BE2C (cell line): ENCODE measurements at places on chromosomes 6 and 20.

GRCh38 chr6:93562582-93562981, 143.2 kb upstream of the EPHA7 start:
- DNase-seq, result no peak

GRCh38 chr6:1297746-1298145, 14.2 kb upstream of the FOXQ1 start:
- no peak for DNase-seq

- DNase-seq, result no peak
Measured at GRCh38 chr6:9710574-9710973, 704.3 kb downstream of the TFAP2A start.

- DNase-seq, result no peak
Measured at GRCh38 chr6:137868721-137869548, 1.9 kb downstream of the TNFAIP3 start.

DNA sequence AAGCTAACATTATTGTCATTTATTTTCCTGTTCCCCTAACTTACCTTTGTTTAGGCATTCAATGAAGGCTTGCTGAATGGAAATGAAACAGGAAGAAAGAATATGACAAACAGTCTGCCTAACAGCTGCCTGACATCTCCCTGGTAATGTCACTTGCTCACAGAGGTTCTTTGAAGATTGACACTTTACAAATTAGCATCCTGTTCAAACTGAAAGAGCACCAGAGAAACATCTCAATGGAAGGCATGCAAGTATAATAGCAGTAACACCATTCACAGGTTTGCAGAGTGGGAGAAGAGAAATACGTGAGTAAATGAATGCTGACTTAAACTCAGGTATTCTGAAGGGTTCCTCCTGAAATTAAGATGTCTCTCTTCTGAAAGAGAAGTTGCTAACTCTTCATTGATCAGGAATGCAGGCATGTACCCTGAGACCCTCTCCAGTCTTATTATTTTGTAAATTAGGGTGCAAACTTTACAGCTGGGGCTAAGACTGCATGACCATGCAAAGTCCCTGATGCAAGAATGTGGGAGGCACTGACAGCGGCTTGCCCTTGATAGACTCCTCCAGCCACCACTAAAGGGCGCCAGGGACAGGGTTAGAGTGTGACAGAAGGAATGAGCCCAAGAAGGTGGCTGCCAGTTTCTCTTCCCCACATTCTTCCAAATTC, 1.3 kb upstream of the SMLR1 start:
- DNase-seq, result no peak

- DNase-seq, result no peak
Measured at GRCh38 chr6:142940487-142940886, 4.5 kb downstream of the HIVEP2 start.

GRCh38 chr6:150895928-150896632, 30.6 kb downstream of the MTHFD1L start:
- DNase-seq, result no peak

GRCh38 chr6:19035461-19036195, 648.5 kb downstream of the RNF144B start:
- DNase-seq, result no peak

DNA sequence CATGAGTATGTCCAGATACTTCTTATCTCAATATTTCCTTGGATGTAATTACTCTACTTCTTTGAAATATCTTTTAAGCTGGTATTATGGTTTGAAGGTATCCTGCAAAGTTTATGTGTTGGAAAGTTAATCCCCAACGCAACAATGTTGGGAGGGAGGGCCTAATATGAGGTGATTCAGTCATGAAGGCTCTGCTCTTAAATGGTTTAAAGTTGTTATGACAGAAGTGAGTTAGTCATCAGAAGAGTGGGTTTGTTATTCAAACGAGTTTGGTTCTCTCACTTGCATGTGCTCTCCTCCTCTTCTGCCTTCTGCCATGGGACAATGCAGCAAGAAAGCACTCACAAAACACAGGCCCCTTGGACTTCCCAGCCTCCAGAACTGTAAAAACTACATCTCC, 176.3 kb downstream of the KCNQ5 start:
- no peak for DNase-seq

GRCh38 chr20:38671186-38671585, 53.1 kb upstream of the SLC32A1 start:
- peak; percentile 76 for DNase-seq

GRCh38 chr6:78995946-78996345, 82.1 kb downstream of the PHIP start:
- DNase-seq, result no peak

DNA sequence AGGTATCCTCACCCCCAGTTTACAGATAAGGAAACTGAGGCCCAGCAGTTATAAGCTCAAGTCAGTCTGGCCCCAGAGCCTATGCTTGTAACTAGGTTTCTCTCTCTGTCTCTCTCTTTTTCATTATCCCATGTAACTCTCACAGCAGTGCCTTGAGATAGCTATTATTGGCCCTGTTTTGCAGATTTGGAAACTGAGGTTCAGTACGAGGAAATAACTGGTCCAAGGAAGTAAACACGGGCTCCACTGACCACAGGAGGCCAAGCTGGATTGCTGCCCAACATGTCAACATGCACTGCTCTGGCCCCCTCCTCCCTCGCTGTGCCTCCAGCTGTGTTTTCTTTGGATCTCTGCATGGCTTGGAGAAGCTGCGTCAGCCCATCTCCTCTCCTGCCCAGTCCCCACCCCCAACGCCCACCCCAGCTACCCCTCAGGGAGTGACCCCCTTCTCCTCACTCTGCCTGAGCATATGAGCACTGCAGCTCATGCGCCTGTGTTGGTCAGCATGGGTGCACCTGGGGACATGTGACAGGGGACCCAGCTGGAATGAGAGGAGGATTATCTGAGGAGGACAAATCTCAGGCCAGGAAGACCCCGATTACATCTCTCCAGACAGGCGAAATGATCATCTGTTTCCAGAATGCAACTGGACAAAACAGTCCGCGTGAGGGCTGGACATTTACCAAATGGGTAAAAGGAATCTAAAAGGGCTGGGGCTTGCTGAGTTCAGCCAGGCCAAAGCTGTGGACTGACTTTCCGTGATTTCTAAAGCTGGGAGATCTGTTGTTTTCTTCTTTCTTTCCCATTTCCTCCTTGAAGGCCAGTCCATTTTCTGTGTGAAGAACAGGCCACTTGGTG, 7.8 kb upstream of the PLTP start:
- DNase-seq, result no peak
